ENCODE measurements at places on chromosomes 6 and 20.

DNA sequence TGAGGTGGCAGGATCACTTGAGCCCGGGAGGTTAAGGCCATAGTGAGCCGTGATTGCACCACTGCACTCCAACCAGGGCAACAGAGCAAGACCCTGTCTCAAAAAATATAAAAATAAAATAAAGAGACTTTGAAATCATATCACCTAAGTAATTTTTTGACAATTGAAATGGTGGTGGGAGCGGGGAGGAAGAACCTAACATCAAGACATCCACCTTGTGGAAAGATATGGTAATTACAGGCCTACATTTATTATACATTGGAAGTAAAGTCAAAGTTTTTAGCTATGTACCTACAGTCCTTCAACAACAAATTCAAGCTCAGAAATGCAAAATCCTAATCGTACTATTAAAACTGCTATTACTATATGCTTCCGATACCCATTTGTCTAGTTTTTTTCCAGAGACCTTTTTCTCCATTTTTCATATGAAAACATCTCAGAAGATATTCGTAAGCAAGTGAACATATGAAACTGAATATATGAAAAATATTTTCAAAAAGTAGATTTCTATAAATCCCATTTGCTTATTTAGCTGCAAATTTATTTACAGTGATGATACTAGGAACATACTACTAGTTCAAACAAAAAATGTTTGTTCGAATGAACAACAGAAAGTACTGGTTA is 83.3 kb downstream of the SYCP2 start:
- DNase-seq, result peak; percentile 69

- DNase-seq, result no peak
These were observed 9.8 kb downstream of the LYRM4 start for GRCh38 chr6:5250911-5251310.

- peak; percentile 18 for DNase-seq
These were observed 9.4 kb upstream of the DSTN start for GRCh38 chr20:17560344-17561074.

- DNase-seq, result no peak
These were observed 822 bp downstream of the ELOVL4 start for GRCh38 chr6:79946272-79947190.

DNA sequence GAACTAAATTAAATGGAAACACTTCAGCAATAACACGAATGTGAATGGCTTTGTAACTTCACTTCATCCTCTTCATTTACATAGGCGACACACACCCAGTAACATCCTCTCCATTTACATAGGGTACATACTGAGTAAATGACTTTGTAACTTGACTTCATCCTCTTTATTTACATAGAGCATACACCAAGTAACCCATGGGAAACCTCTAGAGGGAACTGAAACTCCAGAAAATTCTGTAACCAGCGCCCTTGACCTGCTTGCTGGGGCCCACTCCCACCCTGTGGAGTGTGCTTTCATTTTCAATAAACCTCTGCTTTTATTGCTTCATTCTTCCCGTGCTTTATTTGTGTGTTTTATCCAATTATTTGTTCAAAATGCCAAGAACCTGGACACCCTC is 81.6 kb upstream of the OPRM1 start:
- no peak for DNase-seq

DNA sequence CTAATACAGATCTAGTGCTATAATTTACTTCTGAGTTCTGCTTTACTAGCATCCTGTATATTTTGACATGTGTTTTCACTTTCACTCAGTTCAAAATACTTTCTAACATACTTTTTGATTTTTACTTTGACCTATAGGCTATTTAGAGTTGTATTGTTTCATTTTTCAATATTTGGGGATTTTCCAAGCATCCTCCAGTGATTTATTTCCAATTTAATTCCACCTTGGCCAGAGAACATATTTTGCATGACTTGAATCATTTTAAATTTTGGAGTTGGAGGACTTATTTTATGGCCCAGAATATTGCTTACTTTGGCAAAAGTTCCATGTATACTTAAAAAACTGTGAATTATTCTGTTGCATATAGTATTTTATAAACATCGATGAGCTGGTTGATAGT is 1215.6 kb upstream of the MAP3K7 start:
- no peak for DNase-seq

DNA sequence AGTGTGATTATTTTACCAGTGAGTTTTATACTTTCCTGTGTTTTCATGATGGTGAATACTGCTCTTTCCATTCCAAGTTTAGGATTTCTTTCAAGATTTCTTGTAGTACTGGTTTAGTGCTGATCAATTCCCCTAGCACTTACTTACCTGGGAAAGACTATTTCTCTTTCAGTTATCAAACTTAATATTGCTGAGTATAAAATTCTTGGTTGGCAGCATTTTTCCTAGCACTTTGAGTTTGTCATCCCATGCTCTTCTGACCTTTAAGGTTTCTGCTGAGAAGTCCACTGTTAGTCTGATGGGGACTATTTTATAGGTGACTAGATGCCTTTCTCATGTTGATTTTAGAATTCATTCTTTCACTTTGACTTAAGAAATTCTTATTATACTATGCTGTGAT is 842.8 kb upstream of the CITED2 start:
- no peak for DNase-seq

DNA sequence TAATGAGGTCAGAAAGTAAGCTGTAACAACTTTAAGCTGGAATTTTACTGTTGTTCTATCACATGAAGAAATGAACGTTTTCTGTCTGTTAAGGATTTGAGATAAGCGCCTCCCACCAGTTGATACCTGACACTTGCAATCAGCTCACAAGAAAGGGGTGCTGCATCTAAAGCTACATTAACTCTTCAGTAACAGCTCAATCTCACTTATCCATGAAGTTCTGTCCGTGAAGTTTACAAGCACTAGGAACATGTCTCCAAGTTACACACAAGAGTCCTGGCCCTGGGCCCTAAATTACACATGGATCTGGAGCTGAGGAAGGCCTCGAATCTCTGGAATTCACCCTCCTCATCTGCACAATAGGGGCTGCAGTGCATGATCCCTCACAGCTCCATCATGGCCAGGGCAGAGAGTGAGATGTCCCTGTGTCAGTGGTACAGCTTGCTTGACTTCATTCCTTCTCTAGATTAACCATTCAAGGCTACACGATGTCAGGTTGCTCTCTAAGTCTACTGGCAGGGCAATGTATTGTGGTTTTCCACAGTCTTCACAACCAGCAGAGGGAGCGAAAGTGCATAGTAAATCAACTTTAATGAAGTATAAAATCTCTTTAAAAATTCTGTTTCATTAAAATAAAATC is 182.4 kb upstream of the MCHR2 start:
- DNase-seq, result peak; percentile 22

DNA sequence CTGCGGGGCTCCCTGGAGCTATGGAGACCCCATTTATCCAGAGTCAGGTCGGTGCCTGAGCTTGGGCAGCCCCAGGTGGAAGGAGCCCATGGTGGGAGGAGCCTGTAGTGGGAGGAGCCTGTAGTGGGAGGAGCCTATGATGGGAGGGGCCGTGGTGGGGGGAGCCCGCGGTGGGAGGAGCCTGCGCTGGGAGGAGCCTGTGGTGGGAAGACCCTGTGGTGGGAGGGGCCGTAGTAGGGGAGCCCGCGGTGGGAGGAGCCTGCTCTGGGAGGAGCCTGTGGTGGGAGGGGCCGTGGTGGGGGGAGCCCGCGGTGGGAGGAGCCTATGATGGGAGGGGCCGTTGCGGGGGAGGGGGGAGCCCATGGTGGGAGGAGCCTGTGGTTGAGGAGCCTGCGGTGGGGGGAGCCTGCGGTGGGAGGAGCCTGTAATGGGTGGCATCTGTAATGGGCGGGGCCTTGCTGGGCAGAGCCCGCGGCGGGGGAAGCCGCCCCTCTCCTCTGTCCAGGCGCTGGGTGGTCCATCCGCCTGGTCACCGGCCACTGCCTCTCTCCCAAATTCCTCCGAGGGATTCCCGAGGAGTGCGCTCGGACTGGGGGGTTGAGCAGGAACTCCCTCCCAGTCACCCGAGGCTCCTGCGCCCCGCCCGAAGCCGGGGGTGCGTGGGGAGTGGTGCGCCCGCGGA is 567 bp upstream of the FNDC11 start:
- DNase-seq, result peak; percentile 83

DNA sequence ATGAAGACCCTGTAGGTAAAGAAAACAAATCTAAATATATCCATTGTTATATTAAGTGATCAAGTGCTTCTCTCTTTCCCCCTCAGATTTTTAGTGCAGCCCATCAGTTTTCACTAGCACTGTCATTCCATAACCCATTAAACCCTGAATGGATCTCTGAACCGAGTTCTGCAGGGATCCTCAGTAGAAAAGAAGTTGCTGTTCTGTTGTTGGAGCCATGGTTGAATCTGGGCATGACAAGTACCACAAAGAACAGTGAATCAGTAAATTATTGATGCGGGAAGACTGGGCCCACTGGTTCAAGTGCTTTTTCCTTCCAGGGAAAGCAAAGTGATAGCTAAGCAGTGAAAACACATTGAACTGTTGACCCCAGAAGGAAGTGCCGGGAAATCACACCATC is 60.4 kb downstream of the LAMP5 start:
- no peak for DNase-seq

GRCh38 chr20:835608-836045 is 2.1 kb downstream of the FAM110A start:
- no peak for DNase-seq

All from SW480 (cell line).